ENCODE measurements at places on chromosomes 7 and 10.

DNA sequence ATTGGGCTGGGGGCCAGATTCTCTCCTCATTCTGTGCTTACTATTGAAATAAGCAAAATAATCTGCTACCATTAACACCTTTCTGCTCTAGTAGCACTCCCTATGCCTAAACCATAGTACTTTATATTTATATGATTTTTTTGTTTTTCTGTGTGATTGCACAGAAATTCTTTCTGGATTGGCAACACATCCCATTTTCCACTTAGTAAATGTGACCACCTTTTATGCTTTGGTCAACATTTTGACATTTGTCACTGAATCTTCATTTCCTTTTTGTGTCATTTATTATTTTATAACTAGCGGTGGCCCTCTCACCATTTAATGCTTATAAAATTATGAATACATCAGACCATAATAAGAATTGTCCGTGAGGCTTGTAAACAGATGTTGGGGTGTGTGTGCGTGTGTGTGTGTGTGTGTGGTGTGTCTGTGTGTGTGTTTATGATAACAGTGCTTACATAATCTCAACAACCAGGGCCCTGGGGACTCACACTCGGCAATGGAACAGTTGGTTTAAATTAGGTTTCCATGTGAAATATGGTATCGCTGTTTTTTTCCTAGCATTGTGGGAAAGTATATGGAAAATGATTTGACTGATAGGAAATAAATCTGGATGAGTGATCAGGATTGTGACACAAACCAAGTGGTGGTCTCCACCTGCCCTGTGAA lies 138.9 kb downstream of the NOC3L start:
- DNase-seq: no peak

DNA sequence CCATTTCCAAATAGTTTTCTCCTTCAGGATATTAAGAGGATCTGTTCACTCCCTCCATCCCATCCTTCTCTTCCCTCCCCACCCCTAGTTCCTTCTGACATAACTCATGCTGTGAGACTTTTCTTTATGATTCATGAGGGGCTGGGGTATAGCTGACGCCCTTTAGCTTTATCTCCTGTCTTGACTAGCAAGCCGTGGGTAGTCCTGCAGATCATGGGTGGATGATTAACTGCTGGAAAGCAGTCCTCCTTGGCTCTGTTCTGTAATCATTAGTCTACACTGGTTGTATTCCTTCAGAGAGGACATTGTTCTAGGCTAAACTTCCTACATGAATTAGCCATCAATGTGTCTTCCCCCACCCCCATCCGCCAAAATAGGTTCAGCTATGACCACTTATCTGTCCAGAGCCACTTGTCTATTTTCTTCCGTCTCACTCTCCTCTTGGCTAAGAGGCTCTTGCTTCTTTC lies 135.4 kb downstream of the LRRC4 start:
- DNase-seq: no peak

- no peak for DNase-seq
Measured at GRCh38 chr7:150969475-150969874, 8.6 kb downstream of the KCNH2 start.

DNA sequence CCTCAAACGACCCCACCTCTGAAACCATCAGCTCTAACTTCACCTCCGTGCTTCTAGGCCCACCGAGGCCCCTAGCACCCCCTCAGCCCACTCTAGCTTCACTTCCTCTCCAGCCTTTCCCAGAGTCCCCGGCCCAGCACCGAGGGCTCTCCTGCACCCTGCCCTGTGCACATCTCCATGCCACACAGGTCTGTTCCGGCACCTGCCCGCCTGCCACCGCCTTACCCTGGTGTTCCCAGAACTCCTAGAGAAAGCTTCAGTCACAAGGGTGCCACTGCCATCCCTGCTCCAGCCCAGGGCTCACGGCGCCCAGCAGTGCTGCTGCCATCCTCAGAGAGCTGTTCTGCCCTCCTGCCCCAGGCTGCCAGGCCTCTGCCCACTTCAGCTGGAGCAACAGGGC lies 61.3 kb upstream of the INSIG1 start:
- DNase-seq: no peak

GRCh38 chr7:43619213-43620012 lies 36.5 kb downstream of the STK17A start:
- no peak for DNase-seq

- DNase-seq: no peak
Measured at GRCh38 chr7:30171766-30172447, 37.1 kb downstream of the MTURN start.

GRCh38 chr10:52074505-52075026 lies 239.5 kb upstream of the DKK1 start:
- DNase-seq: no peak

DNA sequence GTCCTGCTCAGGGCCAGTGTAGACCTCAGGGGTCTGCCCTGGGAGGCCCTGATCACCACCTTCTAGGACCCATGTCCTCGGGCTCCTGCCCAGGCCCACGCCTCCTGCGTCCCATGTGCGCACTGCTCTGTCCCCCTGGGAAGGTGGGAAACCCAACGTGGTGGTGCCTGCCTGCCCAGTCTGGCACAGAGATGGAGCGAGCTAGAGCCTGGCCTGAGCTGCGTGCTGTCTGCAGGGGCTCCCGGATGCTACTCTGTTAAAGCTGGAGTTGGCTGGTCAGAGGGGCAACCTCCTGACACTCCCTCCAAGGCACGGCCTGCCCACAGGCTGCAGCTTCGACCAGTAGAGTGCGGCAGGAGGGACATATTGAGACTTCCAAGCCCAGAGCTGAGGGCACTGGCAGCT lies 171.7 kb downstream of the DNAJB6 start:
- no peak for DNase-seq

- DNase-seq: no peak
Measured at GRCh38 chr7:15057272-15057671, 154.7 kb upstream of the DGKB start.

GRCh38 chr10:101752241-101752640 lies 23.7 kb downstream of the FGF8 start:
- DNase-seq: no peak
